Natural killer cell treated with Interleukin-12 subunit alpha and Interleukin-12 subunit beta and Interleukin-15 and Interleukin-18, amount 100 ng/mL, for 72 hours (primary cell): ENCODE measurements at places on chromosomes 2 and 18. TPM values are rescaled to one million over a fixed set of nuclear protein-coding genes. Genes with fewer than 3 reads are reported as not detected.

Gene EHD3
- 2.9 TPM for total RNA-seq

Gene COL3A1
- total RNA-seq = not detected

Gene KIDINS220
- total RNA-seq = 39.1 TPM

Gene POTEC
- total RNA-seq = not detected

Gene HOXD8
- total RNA-seq = not detected

Gene GATA6
- not detected for total RNA-seq

Gene NUP35
- 47.9 TPM for total RNA-seq

Gene NR4A2
- total RNA-seq = 4.2 TPM

Gene MALL
- not detected for total RNA-seq

Gene KCNJ3
- not detected for total RNA-seq

Gene SERPINB8
- 86.0 TPM for total RNA-seq

Gene IGFBP5
- total RNA-seq = not detected

Gene SDC1
- total RNA-seq = not detected

Gene RPIA
- 44.6 TPM for total RNA-seq

Gene TUBA3E
- not detected for total RNA-seq

Gene MAPRE3
- 5.7 TPM for total RNA-seq

Gene CIAO1
- 98.0 TPM for total RNA-seq

Gene FAP
- total RNA-seq = not detected

Gene KLF7
- total RNA-seq = 49.1 TPM

Gene SCN9A
- 1.0 TPM for total RNA-seq
